Muscle of leg (tissue), 16 donors: ENCODE measurements at places on chromosomes 2 and 18.

DNA sequence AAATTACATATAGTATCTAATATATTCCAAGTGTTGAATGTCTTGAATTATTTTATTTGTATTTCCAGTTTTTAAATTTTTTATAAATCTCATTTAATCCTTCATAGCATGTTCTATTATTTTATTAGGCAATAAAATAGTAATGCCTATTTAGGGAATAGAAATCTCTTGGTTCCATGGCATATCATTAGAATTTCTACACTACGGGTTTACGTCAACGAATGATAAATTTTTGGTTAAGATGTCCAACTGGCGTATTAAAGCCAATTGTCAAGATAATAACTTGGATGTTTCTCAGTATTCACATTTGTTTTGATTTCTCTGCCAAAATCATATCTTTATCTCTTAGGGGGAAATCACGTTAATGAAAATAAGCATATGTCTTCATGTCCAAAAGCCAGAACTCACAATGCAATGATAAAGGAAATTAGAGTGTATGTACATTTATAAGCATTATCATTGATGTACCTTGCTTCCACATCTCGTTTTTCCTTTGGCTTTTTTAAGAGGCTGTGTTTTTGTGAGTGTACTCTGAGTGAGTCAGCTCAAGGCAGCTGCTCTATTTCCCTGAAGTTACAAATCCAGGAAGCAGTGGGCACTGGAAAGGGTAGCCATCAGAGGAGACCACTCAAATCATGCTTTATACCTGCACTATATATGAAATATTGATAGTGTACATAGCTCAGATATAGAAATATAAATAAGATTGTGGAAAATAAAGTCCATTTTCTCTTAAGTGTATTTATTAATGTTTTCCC, 115.8 kb upstream of the PDE1A start:
- peak; percentile 26 for DNase-seq

DNA sequence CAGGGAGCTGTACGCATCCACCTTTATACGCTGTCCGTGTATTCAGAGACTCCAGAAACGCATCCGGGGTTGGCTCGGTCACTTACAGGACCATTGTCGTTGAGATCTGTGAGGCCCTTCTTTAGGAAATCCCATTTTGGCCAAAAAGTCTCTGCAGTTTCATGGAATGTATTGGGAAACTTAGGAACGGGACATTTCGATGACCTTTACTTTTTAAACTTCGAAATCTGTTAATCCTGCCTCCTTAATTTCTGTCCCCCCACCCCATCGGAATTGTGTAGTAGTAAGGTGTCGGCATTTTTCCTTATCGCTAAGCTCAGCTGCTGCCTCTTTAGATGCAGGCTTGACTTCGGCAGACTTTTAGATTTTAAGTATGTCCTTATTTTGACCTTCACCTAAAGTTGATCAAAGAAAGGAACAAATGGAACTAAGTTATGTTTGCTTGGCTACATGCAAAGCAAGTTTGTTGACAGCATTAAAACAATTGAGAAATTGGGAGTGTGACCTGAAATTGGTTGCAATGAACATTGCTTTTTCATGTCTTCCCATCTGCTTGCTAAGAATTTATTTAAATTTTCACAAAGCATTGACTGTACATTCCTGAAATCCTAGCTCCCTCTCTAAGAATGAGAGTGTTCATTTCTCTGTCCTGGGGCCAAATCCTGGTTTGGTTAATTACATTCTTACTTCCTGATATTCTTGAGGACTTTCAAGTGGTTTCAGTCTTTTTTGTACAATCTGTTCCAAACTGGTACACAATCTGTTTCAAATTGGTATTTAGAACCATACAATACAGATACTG, 884 bp upstream of the RAPH1 start:
- DNase-seq, result peak; percentile 22

DNA sequence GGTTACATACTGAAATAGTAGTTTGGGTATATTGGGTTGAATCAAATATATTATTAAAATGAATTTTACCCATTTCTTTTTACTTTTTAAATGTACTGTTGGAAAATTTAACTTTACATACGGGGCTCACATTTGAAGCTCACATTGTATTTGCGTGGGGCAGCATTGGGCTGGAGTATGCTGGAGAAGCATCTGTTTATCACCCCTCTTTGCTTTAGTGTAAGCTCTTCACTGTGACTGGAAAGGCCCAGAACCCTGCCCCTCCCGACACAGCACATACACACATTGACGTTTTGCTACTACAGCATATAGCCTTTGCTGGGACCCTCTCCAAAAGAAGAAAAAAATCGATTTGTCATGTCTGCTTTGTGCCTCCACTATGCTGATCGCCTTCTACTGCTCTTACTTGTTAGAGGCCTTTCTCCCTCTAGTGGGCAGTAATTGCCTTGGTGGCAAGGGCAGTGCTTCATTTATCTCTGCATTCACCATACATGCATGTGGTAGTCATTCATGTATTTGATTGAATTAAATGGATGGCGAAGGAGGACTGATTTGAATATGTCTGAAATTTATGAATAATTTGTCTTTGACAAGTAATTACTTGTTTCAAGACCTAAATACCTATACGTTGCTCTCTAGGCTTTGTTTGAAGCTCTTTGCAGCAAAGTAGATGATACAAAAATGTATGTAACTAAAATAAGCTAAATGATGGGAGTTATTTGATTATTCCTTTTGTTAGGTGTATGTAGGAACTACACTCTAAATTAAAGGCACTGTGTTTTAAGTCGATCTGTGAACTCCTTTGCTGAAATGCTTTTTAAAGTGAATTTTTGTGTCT, 37.4 kb downstream of the VAPA start:
- DNase-seq, result peak; percentile 76

- no peak for DNase-seq
These were observed 1563.1 kb downstream of the LRP1B start for GRCh38 chr2:140567734-140568133.

- peak; percentile 63 for DNase-seq
These were observed 10.7 kb upstream of the CCDC88A start for GRCh38 chr2:55430211-55430975.

DNA sequence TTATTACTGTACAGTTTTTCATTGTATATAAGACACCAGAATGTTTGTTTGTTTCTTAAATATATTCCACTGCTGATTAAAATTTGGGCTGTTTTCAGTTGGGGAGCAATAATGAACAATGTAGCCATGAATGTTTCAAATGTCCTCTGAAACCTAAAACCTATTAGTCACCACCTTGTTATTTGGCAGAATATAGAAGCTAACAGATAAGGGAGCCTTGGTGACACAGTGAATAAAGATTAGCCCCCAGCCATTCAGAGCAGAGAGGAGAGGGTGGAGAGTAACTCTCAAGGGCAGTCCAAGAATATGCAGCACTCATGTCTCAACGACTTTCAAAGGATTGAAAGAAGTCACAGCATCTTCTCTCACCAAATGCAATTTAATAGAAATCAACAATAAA, 43.1 kb upstream of the ATP8B1 start:
- DNase-seq, result no peak

- DNase-seq, result no peak
These were observed 51.5 kb upstream of the CNGA3 start for GRCh38 chr2:98294711-98295110.

DNA sequence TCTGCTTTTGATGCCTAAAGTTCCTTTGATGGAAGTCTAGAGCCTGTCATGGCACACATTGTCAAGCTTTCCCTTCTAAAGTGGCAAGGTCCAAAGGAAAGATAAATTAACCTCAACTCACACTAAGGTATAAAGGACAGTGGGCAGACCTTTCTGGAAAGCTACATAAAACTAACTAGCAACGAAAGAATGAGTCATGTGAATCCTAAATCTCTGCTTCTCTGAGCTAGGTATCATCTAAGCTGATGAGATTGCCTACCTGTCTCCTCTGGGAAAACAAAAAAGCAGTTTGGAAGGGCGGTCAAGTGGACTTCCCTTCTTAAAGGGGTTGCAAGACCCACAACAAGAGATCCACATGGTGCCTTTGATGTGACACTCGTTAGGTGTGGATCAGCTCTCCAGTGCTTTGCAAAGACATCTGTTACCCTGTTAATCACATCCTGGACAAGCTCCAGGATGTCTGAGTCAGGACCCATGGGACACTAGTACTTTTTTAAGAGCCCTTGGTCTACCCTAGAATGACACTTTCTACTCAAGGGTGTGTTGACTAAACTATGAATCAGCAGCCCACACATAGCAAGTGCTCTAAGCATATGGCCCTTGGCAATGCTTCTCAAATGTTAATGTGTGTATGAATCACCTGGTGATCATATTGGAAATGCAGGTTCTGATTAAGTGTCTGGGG, 173.5 kb downstream of the ALK start:
- no peak for DNase-seq
